ENCODE measurements at places on chromosomes 2 and 18. TPM values are rescaled to one million over a fixed set of nuclear protein-coding genes. Genes with fewer than 3 reads are reported as not detected.

MYO5B gene
- total RNA-seq = 25.5 TPM

SPATA3 gene
- not detected for total RNA-seq

GPR55 gene
- not detected for total RNA-seq

MTLN gene
- 57.0 TPM for total RNA-seq

- H3K4me3 ChIP-seq = no peak overlapping the region
- H3K4me1 ChIP-seq = peaks cover 9% of the 10 kb centered on the region
- DNase-seq = no peak
- no peaks in the 10 kb centered on the region for H3K36me3 ChIP-seq
- no peaks in the 10 kb centered on the region for H3K27me3 ChIP-seq
Measured at GRCh38 chr2:68589963-68590362, 53.4 kb upstream of the PROKR1 start.

DNA sequence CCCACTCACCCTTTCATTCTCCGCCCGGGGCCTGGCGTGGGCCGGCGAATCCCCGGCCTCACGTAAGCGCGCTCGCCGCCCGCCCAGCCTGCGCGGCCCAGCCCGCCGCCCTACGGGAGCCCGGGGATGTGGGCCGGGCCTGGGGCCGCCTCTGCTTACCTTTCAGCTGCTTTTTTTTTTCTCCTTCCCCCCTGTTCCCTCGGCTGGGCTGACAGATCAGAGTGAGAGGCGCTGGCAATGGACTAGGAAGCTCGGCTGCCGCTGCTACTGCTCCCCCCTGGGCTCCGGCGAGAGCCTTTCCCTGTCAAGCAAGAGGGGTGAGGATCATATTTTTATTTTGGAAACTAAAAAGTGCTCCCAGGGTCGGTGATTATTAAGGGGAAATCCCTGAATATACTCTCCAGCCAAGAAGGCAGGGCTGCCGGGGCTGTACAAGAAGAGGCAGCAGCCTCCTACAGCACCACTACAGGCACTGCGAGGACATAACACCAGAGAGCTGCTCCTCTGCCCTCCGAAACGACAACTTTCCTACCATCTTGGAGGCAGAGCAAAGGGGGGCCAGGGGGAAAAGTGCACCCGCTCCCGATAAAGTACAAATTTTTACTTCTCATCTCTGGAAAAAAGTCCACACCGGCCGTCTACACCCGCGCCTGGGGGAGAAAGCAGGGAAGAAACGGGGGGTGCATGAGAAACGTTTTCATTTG is at the start of gene INO80D:
Gene INO80D (minus strand): TSS at position 433 of the 704 bp plus-strand sequence. CDS start 23,158 bp downstream, outside the sequence.
- DNase-seq = peak; percentile 92
- peaks cover 15% of the 10 kb centered on the region for H3K4me1 ChIP-seq
- H3K4me3 ChIP-seq = peak within 1 kb of the TSS; percentile 87
- H3K36me3 ChIP-seq = no peaks in the 10 kb centered on the region
- peak within 1 kb of the TSS; percentile 99 for H3K27ac ChIP-seq
- H3K27me3 ChIP-seq = no peaks in the 10 kb centered on the region

- DNase-seq = no peak
- no peak overlapping the region for H3K4me3 ChIP-seq
- H3K36me3 ChIP-seq = no peaks in the 10 kb centered on the region
- H3K27ac ChIP-seq = no peak overlapping the region
Measured at GRCh38 chr2:78541451-78542267, 483.8 kb upstream of the REG3G start.

DNA sequence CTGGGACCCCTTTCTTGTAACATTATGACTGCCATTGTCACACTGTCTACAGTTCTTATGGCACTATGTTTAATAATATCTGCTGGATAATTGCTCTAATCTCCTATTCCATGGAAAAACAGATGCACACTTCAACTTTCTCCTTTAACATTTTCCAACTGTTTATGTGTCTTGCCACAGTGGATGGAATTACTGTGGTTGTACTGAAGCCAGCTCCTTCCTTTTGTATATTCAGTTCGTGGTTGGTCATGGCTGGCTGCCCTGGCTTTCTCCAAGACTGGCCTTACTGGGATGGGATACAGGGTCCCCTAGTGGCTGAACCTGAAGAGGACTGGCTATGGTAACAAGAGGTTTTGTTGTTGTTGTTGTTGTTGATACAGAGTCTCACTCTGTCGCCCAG is 113.9 kb downstream of the SS18 start:
- H3K27ac ChIP-seq = no peak overlapping the region
- no peak for DNase-seq
- H3K36me3 ChIP-seq = no peaks in the 10 kb centered on the region
- no peak overlapping the region for H3K4me3 ChIP-seq
- no peaks in the 10 kb centered on the region for H3K4me1 ChIP-seq

DNA sequence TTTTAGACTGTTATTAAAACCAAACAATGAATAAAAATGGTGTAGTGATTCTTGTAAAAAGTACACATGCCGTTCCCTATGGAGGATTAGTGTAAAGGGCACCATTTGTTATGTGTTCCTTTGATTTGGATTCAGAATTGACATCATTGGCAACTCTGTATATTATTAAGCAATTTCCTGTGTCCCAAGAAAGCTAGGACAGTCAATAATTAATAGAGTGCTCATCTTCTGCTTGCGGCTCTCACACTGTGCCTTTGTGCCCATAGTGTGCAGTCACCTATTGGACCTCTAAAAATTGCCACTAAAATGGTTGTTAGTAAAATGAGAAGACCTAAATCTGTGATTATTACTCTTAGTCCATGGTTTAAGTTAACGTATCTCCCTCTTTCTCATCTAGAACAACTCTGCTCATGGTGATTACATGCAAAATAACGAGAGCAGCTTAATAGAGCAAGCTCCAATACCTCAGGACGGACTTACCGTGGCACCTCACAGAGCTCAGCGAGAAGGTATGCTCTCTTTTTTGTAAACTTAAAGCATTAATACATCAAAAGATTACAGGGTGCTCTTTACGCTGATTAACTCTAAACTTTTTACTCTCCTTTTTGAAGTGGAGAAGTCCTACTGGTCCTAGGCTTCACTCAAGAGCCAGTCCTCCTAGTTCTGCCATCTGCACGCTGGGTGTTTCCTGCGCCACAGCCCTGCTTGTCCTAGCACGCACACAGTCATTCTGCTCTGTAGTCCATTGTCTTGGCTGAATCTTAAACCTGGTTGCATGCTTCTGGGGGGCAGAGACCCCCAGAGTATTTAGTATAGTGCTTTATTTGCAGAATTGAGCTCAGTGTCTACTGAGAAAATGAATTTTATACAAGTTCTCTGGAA is 16.7 kb downstream of the ZCCHC2 start:
- H3K27ac ChIP-seq = no peak overlapping the region
- H3K4me1 ChIP-seq = peaks cover 22% of the 10 kb centered on the region
- no peak overlapping the region for H3K4me3 ChIP-seq
- H3K27me3 ChIP-seq = no peaks in the 10 kb centered on the region
- DNase-seq = no peak

GRCh38 chr2:129055242-129055641 is 736.6 kb upstream of the HS6ST1 start:
- no peaks in the 10 kb centered on the region for H3K27me3 ChIP-seq
- no peak overlapping the region for H3K4me3 ChIP-seq
- H3K27ac ChIP-seq = no peak overlapping the region
- no peak for DNase-seq
- no peaks in the 10 kb centered on the region for H3K36me3 ChIP-seq

DNA sequence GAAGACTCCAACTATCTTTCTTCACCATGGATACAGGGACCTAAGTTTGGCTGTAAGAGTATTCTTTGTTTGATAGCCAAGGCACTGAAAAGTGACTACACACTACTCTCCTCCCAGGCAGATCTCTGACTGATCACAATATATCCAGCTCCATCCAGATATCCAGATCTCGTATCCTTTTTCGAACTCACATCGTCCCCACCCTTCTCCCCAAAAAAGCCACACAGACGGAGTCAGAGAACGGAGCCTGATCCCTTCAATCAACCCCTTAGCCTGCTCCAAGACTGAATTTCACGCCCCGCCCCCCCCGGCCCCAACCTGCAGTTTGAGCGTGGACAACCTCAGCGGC is 533 bp downstream of the DHX57 start:
- H3K27ac ChIP-seq = peak overlapping the region; percentile 7
- H3K4me3 ChIP-seq = peak overlapping the region; percentile 87
- H3K36me3 ChIP-seq = no peaks in the 10 kb centered on the region
- H3K4me1 ChIP-seq = peaks cover 15% of the 10 kb centered on the region
- no peaks in the 10 kb centered on the region for H3K27me3 ChIP-seq
- no peak for DNase-seq

GRCh38 chr2:16239296-16239850 is 299.0 kb downstream of the MYCN start:
- H3K27ac ChIP-seq = no peak overlapping the region
- H3K4me3 ChIP-seq = no peak overlapping the region
- no peaks in the 10 kb centered on the region for H3K27me3 ChIP-seq
- DNase-seq = no peak

- DNase-seq = no peak
- no peak overlapping the region for H3K27ac ChIP-seq
- H3K4me3 ChIP-seq = no peak overlapping the region
- H3K36me3 ChIP-seq = no peaks in the 10 kb centered on the region
- no peaks in the 10 kb centered on the region for H3K27me3 ChIP-seq
- H3K4me1 ChIP-seq = peaks cover 13% of the 10 kb centered on the region
Measured at GRCh38 chr2:96913398-96914202, 43.7 kb upstream of the SEMA4C start.

GRCh38 chr2:167480232-167480985 is 592.1 kb downstream of the XIRP2 start:
- no peaks in the 10 kb centered on the region for H3K36me3 ChIP-seq
- H3K4me1 ChIP-seq = no peaks in the 10 kb centered on the region
- no peak for DNase-seq
- no peak overlapping the region for H3K4me3 ChIP-seq
- no peak overlapping the region for H3K27ac ChIP-seq

DNA sequence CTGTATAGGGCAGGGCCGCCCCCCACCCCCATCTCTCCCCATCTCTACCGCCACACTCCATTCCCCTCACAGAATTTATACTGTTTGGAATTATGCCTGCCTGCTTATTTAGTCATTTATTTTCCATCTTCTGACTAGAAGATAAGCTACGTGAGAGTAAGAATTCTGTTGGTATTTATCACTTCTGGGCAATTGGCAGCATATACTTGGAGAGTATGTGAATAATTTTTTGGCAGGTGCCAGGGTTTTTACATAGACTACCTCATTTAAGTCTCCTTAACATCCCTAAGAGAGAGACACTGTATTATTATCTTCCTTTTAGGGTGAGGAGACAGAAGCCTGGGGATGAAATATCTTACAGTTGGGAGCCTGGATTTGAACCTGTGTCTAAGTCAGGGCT is 45.0 kb downstream of the SLC4A1AP start:
- no peaks in the 10 kb centered on the region for H3K27me3 ChIP-seq
- no peak for DNase-seq
- H3K4me3 ChIP-seq = no peak overlapping the region

- H3K4me3 ChIP-seq = no peak overlapping the region
- H3K27me3 ChIP-seq = no peaks in the 10 kb centered on the region
- no peak overlapping the region for H3K27ac ChIP-seq
- no peak for DNase-seq
- H3K4me1 ChIP-seq = no peaks in the 10 kb centered on the region
Measured at GRCh38 chr2:234031207-234031606, 19.3 kb upstream of the SPP2 start.

GRCh38 chr2:176668912-176669311 is 399.7 kb downstream of the MTX2 start:
- H3K27ac ChIP-seq = no peak overlapping the region
- H3K36me3 ChIP-seq = no peaks in the 10 kb centered on the region
- DNase-seq = no peak
- no peaks in the 10 kb centered on the region for H3K4me1 ChIP-seq

DNA sequence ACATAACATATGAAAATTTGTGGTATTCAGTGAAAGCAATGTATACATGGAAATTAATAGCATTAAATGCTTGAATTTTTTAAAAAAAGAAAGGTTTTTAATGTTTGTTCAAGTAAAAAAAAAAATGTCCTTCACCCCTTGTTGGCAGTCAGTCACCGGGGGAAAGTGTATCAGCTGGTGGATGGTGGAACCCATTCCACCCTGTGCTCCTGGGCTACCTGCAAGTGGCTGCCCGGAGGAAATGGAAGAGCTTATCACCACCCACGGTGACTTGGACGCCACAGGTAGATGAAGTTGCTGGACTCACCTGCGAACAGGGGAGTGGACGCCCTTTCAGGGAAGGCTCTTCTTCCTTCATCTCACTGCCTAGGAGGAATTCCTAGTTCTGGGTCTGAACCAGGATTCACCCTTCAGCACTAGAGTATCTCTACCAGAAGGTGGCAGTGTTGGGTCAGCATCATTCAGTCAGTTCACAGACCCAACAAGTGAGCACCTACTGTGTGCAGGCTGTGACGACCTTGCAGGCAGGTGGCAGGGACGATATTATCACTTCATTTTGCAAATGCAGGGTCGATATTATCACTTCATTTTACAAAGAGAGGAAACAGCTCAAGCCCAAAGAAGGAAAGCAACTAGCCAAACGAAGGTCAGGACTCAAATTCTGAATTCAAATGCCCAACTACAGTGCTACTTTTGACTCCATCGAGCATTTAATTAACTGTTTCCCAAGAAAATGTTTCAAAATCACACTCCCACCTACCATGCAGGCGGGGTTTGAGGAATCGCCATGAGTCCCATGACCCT is 35.8 kb downstream of the CIB4 start:
- DNase-seq = no peak
- H3K4me3 ChIP-seq = no peak overlapping the region
- H3K36me3 ChIP-seq = no peaks in the 10 kb centered on the region
- H3K4me1 ChIP-seq = peaks cover 11% of the 10 kb centered on the region
- H3K27ac ChIP-seq = no peak overlapping the region
